ENCODE measurements at places on chromosomes 1 and 21.
A peak's percentile ranks its signal among the peaks of the same experiment; 100 is the strongest.

- no peak for DNase-seq
Measured at GRCh38 chr1:9558271-9558945, 19.1 kb downstream of the SLC25A33 start.

DNA sequence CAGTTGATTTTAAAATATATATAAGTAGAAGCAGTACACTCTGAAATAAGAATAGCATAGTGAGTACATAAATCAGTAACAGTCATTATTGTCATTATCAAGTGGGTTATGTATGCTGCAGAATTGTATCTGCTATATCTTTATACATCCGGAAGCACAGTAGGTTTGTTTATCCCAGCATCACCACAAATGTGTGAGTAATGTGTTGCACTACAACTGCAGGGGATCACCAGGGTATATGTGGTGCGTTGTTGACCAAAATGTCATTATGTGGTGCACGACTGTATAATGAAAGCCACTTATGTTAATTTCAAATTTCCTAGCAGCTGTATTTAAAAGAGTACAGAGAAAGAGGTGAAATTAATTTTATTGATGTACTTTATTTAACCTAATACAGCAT is 87.7 kb upstream of the GADD45A start:
- peak; percentile 30 for DNase-seq

DNA sequence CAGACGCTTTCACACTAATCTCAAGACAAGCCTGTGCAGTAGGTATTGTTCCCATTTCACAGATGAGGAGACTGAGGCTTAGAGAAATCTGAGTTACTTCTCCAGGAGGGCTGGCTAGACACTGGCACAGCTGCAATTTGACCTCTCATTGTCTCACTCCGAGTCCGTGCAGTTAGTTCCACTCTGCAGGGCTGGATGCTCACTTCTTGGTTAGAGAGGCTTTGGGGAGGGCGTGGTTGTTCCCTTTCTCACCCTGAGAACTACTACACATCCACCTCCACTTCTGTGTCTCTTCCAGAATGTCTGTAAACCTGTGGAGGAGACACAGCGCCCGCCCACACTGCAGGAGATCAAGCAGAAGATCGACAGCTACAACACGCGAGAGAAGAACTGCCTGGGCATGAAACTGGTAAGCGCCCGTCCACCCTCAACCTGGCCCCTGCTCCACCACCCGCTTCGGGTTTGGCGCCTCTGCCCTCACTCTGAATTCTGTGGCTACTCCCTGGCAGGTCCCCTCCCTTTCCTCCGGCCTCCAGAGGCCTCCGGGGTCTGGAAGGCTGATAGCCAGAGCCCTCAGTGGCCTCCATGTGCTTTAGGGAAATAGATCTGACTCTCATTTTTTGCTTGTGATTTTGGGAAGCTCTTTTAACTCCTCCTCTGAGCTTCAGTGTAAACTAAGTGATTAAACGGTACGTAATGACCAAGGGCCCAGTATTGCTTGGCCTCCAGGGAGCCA is 29.1 kb downstream of the EIF2D start:
- DNase-seq: no peak

- peak; percentile 35 for DNase-seq
Measured at GRCh38 chr1:48526008-48526710, 54.2 kb upstream of the SPATA6 start.

DNA sequence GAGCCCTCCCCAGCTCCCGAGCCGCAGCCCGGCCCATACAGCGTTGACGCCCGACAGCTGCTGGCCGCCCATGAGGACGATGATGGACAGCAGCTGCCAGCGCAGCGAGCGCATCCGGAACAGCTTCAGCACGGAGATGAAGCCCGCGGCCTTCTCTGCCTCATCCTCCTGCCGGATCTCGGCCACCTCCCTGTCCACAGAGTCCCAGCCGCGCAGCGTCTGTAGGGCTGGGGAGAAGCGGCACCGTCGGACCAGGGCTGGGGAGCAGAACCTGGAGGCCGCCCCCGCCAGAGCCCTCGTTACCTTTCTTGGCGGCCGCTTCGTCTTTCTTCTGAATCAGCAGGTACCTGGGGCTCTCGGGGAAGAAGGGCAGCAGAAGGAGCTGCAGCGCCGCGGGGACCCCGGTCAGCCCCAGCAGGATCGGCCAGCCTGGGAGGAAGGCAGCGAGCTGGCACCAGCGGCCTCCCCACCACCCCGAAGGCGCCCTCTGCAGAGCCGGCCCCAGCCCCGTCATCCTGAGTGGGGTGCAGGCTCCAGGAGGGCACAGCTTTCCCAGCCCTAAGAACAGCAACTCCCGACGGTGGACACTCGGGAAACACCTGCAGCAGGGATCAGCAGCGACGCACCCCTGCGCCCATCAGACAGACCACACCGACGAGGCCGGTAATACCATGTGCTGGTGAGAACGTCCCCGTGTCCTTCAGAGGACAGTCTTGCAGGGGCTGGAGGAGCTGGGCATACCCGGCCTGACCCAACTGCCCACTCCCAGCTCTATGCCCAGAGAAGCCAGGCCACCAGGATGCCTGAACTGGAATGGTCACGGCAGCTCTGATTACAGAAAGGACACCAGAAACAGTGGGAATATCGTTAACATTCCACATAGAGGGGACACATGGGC is 13.8 kb upstream of the SLC2A7 start:
- DNase-seq: no peak

Measured in PC-3 (cell line).